LHCN-M2 (cell line): ENCODE measurements at places on chromosomes 5 and 9. TPM values are rescaled to one million over a fixed set of nuclear protein-coding genes. Genes with fewer than 3 reads are reported as not detected.
A peak's percentile ranks its signal among the peaks of the same experiment; 100 is the strongest.

OR1J2 gene
- not detected in 2 replicates for total RNA-seq

KIF27 gene
- 0.80 and 0.96 TPM in 2 replicates for total RNA-seq

- no peak for DNase-seq
Observed at GRCh38 chr5:2921651-2922050, 170.2 kb upstream of the IRX2 start.

GRCh38 chr5:167730121-167730520, 561.3 kb upstream of the WWC1 start:
- DNase-seq: peak; percentile 93

SOHLH1 gene
- not detected in 2 replicates for total RNA-seq

UGT3A2 gene
- total RNA-seq: 1.1 TPM in 1 of 2 replicates, not detected in the other

PJA2 gene
- 51.7 and 58.4 TPM in 2 replicates for total RNA-seq

TAF11L10 gene
- total RNA-seq: not detected in 2 replicates

- no peak for DNase-seq
Observed at GRCh38 chr5:40601198-40601868, 78.4 kb upstream of the PTGER4 start.

DNA sequence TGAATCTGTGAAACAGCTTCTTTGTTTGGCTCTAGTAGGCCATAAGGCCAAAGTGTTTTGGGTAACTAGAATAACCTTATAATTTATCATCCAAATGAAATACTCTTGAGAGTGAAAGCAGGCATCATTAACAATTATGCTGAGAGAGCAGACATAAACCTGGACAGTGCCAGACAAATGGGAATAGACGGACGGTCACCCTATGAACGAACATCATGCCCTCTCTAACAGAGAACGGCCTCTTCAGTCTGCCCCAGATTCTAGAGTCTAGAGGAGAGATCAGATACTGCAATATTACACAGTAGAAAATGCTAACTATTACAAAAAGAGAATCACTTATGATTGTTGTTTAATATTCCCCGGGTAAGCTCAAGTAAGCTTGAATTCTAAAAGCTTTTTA, 68.5 kb downstream of the APBA1 start:
- DNase-seq: no peak

- DNase-seq: peak; percentile 90
Observed at GRCh38 chr5:177496727-177497291, 595 bp downstream of the PDLIM7 start.

DNA sequence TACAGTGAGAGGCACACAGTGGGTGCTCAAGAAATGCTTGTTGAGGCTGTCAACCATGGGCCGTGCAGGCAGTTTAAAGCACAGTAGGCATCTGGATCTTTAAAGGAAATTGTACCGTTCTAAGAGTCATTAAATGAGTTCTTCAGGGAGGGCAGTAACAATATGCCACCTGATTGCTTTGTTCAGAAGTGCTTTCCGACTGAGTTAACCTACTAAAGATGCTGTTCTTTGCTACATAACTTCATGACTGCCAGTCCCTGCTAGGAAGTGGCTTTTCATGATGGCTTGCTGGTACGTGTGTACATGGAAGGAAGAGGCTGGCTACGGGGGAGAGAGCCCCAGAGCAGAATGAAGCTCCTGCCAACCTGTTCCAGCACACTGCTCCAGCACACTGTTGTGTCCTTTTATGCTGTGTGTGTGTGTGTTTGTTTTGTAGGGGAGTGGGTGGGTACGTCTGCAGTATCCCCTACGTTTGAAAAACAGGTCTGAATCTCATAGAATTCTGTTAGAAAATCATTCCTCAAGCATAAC, 41.9 kb upstream of the PPP2R2B start:
- DNase-seq: no peak

GRCh38 chr9:130423272-130423671, 21.5 kb upstream of the ASS1 start:
- no peak for DNase-seq

DNA sequence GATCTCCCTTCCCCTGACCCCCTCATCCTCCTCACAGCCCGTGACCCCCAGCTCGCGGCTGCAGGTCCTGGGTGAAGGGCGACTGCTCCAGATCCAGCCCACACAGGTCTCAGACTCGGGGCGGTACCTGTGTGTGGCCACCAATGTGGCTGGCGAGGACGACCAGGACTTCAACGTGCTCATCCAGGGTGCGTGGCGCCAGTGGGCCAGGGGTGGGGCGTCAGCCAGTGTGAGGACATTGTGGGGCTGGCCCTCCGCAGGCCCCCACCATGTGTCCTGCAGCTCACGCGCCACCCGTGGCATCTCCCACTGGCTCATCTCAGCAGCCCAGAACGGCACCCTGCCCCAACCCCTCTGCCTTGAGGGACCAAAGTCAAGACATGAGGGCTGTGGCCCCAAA, 67.1 kb upstream of the ASS1 start:
- no peak for DNase-seq

DNA sequence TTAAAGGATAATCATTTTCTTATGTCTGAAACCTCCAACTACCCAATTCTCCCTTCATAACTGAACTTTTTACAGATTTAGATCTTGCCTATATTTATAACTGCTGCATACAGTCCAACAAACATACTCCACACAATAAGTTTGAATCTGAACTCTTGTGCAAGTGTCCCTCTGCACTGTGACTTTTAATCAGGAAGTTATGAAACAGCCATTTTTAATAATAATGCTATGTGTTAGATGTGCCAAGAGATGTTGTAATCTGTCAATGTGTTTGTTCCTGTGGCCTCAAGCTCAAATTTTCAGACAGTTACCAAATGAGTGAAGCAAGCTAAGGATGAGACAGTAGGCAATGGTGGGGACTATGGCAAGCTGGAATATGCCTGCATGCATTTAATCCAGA, 57.6 kb upstream of the MTAP start:
- peak; percentile 9 for DNase-seq

- no peak for DNase-seq
Observed at GRCh38 chr5:278646-279045, 7.2 kb downstream of the PDCD6 start.

- DNase-seq: peak; percentile 89
Observed at GRCh38 chr5:127988146-127988760, 95.3 kb upstream of the SLC12A2 start.

GRCh38 chr9:87682085-87682484, 43.8 kb upstream of the CTSL start:
- DNase-seq: no peak

DNA sequence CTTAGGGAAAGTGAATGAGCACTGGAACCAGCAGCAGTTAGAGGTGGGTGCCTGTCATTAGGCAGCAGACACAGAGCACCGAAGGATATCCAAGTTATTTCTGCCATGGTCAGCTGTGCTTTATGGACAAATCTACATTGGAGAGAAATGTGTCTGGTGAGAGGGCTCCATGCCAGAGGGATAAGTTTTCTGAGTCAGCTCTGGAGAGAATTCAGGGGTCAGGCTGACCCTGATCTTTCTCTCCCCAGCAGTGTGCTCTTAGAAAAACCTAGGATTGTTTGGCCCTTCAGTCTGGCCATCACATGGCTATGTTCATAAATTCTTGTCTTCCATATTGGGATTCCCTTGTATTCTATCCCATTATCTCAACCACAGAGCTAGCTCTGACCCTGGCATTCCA, 8.9 kb upstream of the IL17B start:
- peak; percentile 39 for DNase-seq

- no peak for DNase-seq
Observed at GRCh38 chr5:31280210-31280609, 86.7 kb downstream of the CDH6 start.

HRCT1 gene
- 1.5 and 2.1 TPM in 2 replicates for total RNA-seq

GRCh38 chr9:97039514-97039860, 545 bp upstream of the CTSV start:
- DNase-seq: peak; percentile 41

NLN gene
- 40.7 and 47.1 TPM in 2 replicates for total RNA-seq

IL11RA gene
- 15.7 and 19.9 TPM in 2 replicates for total RNA-seq

DNA sequence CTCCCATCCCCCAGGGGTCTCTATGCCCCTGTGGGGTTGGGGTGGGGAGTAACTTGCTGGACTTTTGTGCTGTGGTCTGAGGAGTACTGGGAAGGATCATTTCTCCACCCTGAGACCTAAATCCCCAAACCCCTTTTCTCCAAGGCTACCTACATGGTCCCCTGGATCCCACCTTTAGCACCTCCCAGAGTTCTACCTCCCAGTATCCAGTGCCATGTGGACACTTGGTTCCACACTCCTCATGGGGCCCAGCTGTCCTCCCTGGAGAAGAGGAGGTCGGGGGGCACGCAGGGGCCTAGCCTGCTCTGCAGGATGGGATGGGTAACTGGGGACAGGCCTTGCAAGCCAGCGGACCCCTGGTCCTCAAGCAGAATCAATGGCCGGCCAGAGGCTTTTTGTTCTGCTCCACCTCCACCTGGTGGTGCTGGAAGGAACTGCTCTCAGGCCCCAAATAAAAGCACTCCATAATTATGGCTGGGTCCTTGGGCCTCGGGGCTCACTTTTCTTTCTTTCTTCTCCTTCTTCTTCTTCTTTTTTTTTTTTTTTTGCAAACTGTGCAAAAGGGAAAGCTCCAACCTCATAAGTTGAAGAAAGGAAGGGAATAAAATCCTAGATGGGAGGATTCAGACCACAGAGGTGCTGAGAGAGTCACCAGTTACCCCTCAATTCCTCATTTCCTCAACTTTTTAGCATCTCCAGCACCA, 68.4 kb downstream of the PSD2 start:
- DNase-seq: peak; percentile 31

DNA sequence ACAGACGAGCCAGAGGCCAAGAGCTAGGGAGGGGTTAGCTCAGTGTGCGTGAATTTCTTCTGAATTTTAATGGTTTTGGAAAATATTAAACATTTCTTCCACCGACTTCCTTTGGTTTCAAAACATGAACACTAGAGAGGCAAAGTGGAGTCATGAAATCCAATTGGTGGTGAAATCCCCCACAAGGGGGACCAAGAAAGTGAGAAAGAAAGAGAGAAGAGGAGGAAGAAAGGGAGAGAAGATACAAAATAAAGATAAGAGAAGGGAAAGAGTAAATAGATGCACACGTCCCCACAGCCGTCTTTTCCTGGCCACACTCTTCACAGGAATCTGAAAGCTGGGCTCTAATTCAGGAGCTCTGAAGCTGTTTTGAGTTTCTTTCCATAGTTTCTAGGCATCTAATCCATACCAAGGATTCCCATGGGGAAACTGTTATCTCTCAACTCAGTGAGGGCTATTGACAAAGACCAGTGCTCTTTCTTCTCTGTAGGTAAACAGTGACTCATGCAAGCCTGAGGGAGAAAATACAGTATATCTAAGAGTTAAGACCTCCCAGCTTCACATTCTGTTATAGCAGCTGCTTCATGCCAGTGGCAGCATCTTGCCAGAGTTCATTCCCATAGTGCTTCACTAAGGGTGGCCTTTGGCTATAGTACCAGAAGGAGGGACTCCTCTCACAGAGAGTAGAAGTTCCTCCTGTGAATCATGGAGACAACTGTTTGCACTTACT, 115.8 kb upstream of the LIFR start:
- DNase-seq: peak; percentile 71

- DNase-seq: no peak
Observed at GRCh38 chr9:127773272-127773671, 5.2 kb downstream of the SH2D3C start.

EGFLAM gene
- total RNA-seq: 22.4 and 27.1 TPM in 2 replicates

GRCh38 chr5:132777209-132778069, at the start of gene SEPTIN8:
Gene SEPTIN8 (minus strand): TSS chr5:132777239. CDS start chr5:132777137, 102 bp downstream.
- DNase-seq: peak; percentile 24

- peak; percentile 35 for DNase-seq
Observed at GRCh38 chr9:34163434-34163833, 15.4 kb upstream of the UBAP1 start.

CYSRT1 gene
- total RNA-seq: 4.1 and 4.4 TPM in 2 replicates

- DNase-seq: peak; percentile 23
Observed at GRCh38 chr5:71658916-71659662, 60.0 kb upstream of the CARTPT start.

DNA sequence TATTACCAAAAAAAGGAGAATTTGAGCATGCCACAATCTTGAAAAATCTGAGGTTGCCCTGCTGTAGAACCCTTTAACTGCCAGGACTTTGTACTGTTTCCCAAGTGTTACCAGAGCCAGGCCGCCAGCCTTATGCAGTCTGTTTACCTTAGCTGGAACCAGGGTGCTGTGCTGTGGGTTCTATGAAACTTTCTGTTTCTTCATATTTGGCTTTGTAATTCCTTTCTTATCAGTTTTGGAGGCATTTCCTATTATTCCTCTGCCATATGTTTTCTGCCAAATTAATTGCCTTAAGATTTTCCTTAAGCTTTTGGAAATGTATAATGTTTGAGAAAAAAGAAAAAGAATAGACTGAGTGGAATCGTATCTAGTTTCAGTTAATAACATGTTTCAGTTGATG, 2.1 kb downstream of the S1PR3 start:
- no peak for DNase-seq

- DNase-seq: no peak
Observed at GRCh38 chr9:6641961-6642360, 3.6 kb downstream of the GLDC start.

N4BP3 gene
- total RNA-seq: 0.06 and 0.13 TPM in 2 replicates

DNA sequence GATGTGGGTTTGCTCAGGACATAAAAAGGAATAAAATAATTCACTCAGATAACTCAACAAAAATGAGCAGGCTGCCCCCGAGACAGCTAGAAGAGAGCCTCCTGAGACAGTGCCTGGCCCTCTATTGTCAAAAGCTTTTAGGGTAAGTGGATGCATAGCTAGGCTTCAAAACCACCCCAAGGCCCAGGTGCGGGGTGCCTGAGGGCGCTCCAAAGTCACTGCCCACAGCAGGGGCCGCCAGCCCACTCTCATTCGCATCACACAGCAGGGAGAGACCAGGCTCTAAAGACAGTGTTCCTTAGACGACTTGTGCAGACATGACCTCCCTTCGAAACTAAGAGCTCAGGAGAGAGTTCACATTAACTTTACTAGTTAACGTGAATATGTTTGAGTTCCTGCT, 271.5 kb downstream of the FSTL4 start:
- DNase-seq: no peak

DNA sequence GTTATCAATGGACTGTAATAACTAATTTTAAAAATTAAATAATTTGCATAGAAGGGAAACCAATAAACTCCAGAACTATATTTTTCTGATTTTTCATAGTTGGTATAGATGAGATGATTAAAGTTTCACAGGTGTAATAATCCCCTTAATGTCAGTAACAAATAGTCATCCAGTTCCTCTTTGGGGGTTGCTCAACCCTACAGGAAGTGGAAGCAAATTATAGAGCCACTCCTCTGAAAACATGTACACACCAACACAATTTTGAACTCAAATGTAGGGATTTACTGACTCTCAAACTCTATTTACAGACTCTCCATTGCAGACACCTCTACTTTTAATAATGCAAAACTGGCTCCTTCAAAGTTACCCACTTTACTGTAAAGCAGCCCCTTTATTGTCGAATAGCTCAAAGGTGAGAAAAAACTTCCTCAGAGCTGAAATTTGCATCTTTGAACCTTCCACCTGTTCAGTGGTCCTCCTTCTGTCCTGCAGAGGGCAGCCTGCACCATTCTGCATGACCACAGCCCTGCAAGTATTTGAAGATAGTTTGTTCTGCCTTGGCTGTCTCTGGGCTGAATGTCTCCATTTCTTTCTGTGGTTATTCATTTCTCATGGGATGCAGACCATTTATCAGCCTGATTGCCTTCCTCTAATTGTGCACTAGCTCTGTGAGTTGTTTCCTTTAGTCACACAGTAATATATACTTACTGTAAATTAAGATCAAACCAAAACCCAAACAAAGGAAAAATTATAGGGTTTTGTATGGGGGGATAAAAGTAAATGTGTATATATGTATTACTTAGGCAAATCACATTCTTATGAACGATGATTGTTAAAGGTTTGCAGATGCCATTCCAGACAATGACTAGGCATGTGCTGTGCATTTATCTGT, 383.2 kb upstream of the SGCD start:
- DNase-seq: peak; percentile 5
